ENCODE measurements at places on chromosomes 11 and 22.

- DNase-seq: no peak
Observed at GRCh38 chr11:34423300-34423699, 15.4 kb upstream of the CAT start.

DNA sequence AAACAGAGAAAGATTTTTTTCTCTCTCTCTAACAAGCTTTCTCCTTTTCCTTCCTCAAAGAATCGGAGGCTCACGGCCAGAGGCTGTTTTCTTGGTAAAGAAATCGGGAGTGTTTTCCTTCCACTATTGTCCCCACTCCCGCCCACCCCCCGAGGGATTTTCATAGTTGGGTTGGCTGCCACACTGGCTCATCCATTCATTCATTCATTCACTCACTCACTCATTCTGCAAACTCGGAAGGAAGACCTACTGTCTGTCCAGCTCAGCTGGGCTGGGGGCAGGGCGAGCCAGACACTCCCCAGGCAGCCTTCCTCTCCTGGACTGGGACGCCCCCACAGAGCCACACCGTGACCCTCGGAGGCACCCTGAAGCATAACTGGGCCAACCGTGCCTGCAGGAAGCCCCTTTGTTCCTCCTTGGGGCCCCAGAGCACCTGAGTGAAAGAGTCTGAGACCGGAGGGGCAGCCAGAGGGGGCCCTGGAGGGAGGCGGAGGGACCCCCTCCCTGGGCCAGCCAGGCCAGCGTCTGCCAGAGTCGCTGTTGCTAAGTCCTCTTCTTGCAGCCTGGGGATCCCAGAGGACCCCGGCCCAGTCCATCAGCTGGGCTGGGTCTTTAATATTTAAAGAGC lies 17.0 kb downstream of the CDKN1C start:
- DNase-seq: no peak

GRCh38 chr11:69000831-69001242 lies 12.2 kb downstream of the MRGPRF start:
- DNase-seq: peak; percentile 25

GRCh38 chr11:2178906-2179494 lies 7.4 kb upstream of the TH start:
- DNase-seq: no peak

- DNase-seq: no peak
Observed at GRCh38 chr11:64222651-64223000, 3.4 kb downstream of the TRPT1 start.

DNA sequence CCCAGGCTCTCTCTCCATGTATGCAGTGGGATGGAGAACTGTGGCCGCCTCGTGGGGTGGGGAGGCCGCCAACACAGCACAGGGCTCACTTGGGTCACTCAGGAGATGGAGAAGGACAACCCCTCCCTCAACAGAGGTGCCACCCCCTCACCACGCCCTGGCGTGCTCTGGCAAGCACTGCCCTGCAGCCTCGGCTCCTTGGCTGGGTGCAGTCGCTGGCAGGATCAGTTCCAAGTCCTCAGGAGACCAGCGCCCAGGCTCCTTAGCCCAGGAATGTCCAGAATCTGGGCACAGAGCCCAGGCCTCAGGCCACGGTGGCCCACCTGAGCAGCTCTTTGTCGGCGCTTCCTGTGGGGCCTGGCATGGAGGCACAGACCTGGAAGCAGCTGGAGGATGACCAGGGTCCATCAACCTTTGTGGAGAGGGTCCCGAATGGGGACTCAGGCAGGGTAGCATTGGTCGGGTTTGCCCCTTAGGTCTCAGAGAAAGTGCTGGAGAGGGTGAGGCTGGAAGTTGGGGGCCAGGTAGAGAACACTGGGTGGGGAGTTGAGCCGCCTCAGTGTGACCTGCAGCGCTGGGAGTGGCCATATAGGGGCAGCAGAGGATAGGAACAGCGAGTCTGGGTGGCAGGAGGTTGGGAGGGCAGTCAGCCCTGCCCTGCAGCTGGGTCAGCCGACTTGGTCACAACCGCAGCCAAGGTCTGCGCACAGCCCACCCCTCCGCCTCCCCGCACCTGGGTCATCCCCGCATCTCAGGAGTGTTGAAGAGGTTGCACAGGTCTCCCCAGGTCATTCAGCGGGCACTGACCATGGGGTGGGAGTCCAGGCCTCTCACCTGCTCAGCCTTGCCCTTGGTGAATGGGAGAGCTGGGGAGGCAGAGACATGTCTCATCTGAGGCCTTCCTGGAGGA lies 8.2 kb downstream of the SUSD2 start:
- peak; percentile 11 for DNase-seq

GRCh38 chr11:113504586-113504985 lies 29.4 kb upstream of the DRD2 start:
- DNase-seq: no peak

DNA sequence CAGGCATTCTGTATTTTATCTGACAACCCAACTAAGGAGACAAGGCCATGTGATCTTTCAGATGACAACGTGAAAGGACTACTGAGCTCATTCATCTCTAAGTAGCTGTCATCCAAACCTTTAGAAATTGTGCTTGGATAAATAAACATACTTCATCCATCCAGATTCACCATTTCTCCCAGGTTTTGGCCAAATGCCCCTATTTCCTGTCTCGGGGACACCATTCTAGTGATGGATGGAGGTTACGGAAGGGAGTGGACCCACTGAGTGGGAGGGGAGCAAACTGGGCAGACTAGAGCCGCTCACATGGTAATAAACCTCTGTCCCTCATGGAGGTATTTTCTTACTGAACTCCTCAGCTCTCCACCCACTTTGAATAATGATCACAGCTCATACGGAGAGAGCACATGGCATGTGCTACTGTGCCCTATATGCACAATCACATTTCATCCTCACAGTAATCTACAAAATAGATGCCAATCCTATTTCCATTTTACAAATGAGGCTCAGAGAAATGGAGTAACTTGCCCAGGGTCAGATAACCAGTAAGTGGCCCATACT lies 114.4 kb downstream of the SLC1A2 start:
- DNase-seq: no peak

GRCh38 chr11:126502982-126503381 lies 147.5 kb downstream of the ST3GAL4 start:
- DNase-seq: no peak

DNA sequence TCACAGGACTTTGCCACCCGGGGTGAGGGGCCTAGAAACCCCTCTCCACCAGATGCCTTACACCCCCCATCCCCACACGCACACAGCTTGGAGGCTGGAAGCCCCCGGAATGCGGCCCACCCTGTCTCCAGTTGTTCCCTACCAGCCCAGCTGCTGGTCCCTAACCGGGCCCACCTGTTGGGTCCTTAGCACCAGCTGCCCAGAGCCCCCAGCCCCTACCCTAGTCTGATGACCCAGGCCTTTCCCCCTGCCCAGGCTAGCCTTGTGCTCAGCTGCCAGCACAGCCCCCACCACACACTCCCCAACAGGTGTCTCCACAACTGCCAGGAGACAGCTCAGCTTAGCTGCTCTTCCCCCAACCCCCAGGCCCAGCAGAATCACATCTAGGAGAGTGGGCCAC lies 67.1 kb downstream of the CDKN1C start:
- DNase-seq: no peak

GRCh38 chr11:111829185-111829968 lies 42.0 kb downstream of the ALG9 start:
- DNase-seq: no peak

Measured in nucleus accumbens (tissue), 56 donors.